CD14-positive monocyte (primary cell): ENCODE measurements at places on chromosomes 7 and 10.

- no peak for DNase-seq
Observed at GRCh38 chr7:66050990-66051448, 24.6 kb upstream of the ASL start.

- DNase-seq: no peak
Observed at GRCh38 chr7:1362301-1362700, 97.0 kb downstream of the MICALL2 start.

- no peak for DNase-seq
Observed at GRCh38 chr10:100345570-100346330, 1.3 kb upstream of the SCD start.

DNA sequence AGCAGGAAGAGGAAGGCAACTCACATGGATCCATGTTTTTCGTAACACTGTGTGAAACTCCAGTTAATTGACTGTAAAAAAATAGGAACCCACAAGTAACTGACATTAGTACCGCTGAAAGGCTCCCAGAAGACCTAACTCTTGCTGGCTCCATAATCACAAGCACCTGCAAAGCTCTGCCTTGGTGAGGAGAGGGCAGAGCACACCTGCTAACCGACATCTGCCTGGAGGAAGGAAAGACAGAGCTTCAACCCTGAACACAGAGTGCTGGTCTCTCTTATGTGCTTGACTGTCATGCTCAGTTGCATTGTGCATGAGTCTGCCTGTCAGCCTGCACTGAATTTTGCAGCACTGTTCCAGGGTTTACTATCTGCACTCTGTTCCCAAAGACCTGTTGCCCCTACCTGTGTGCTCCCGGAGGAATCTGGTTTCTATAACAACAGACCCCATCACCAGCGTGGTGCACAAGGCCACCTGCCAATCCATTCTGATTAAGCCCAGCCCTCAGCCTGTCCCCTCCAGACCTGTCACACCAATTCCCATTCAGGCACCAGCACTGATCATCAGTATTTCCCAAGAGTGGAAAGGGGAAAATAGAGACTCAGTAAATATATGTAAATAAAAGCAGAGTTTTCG is 63.1 kb upstream of the ANKRD1 start:
- no peak for DNase-seq

- peak; percentile 64 for DNase-seq
Observed at GRCh38 chr10:72337039-72337629, 17.6 kb downstream of the DNAJB12 start.

DNA sequence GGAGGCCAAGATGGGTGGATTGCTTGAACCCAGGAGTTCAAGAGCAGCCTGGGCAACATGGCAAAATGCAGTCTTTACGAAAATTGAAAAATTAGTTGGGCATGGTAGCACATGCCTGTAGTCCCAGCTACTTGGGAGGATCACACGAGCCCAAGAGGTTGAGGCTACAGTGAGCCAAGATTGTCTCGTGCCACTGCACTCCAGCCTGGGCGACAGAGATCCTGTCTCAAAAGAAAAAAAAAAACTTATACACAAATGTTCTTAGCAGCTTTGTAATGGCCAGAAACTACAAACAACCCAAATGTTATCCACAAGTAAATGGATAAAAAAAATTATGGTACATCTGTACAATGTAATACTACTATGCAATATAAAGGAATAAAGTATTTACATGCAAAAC is 12.6 kb downstream of the NT5C2 start:
- DNase-seq: no peak

GRCh38 chr7:42981601-42982000 is 49.4 kb downstream of the MRPL32 start:
- no peak for DNase-seq

GRCh38 chr7:74293577-74293908 is 4.3 kb downstream of the CLIP2 start:
- no peak for DNase-seq
